ENCODE measurements at places on chromosomes 7 and 10.

DNA sequence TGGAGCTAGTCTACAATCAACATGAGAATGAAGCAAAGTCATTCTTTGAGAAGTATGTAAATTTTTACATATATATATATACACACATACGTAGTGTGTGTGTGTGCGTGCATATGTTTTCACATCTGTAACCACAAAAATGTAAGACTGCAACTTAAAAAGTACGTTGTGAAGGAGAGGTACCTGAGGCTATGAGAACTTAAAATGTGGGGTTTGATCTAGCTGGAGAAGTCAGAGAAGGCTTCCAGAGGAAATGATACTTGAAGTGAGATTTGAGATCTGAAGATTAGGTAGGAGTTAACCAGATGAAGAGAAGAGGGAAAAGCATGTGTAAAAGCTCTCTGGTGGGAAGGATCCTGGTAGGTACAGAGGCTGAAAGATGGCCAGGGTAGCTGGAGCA is 5.8 kb downstream of the TAF5 start:
- no peak for DNase-seq

DNA sequence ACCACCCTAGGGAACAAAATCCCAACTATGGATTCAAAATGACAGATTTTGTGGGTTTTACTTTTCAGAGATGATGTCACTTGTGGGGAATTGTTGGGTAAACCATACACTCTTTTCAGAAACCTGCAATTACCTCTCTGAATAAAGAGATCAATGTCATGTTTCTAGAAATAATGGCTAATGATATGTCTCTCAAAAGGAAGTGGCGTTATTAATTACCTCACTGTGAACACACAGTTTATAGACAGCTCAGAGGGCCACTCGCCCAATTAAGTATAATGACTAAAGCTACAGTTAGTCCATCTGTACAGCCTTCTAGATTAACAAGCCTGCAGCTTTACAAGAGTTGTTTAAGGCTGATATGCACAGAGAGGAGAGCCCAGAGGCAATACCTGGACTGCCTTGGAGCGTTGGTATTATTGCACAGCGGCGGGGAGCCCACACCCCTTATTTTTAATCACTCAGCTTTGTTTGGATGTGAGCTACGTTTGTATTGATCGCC is 79.5 kb downstream of the RAB11FIP2 start:
- DNase-seq = no peak

- DNase-seq = no peak
These were observed 132.9 kb downstream of the FZD1 start for GRCh38 chr7:91397096-91397495.

- DNase-seq = no peak
These were observed 855.8 kb downstream of the GATA3 start for GRCh38 chr10:8910314-8910713.

DNA sequence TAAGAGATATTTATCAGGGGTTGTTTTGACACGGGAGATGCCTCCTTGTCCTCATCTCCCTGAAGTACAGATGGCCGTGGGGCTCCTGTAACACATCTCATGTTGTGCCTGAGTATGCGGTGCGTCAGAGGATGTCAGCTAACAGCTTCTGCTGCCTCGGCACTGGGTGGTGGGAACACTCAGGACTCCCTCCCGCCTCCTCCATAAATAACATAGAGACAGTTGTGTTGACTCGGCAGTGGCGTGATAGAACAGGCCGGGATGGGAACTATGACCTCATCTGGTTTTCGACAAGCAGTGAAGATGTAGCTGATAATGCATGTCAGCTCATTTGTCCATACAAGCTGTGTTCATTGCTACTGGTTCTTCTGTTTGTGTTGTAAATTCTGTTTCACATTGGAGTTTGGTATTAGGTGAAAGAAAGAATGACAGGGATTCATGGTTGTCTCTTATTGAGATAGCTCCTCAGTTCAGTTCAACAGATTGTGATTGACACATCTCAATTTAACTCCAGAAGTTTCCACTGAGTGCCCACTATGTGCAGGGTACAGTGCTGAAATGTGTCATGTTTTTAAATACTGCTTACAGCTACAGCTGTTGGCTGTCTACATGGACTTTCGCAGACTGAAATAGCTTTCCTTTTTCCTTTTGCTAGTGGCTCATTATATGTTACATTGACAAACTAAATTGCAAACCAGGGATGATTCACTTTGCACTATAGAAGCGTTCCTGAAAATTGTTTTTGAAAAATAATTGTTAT is 87.4 kb downstream of the CHN2 start:
- DNase-seq = no peak
